ENCODE measurements at places on chromosomes 2 and 18.

- no peak for DNase-seq
Measured at GRCh38 chr2:202723746-202724145, 89.0 kb downstream of the FAM117B start.

DNA sequence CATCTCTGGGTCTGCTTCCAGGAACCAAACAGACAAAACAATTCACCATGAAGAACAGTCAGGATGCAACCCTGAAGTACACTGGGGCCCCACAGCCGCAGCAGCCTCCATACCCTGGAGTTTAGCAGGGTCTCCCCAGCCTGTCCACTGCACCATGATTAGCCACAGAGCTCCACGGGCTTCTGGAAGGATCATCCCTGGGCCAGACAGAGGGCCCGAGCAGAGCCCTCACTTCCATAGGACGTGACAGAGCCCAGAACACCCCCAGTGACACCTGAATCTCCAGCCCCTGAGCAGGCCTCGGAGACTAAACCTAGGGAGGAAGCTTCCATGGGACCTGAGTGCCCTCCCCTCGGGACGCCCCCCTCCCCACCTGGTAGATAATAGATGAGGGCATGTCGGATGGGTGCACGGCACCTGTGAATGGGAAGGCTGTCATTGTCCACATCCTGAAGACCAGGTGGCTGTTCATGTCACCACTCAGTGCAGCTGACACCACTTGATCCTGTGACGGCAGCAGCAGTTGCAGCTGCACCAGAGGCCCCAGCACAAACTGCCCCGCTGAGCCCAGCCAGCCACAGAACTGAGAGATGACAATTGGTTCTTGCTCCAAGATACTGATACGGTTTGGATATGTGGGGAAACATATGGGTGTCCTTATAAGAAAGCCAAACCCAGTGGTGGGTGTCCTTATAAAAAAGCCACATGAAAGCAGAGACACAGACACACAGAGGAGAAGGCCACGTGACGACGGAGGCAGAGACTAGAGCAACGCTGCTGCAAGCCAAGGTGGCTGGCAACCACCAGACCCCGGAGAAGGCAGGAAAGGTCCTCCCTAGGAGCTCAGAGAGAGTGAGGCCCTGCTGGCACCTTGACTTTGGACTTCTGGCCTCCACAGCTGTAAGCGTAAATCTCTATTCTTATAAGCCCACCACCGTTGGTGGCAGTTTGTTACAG is 23.2 kb downstream of the KIF1A start:
- no peak for DNase-seq

- no peak for DNase-seq
Measured at GRCh38 chr2:239339726-239340601, 60.9 kb downstream of the HDAC4 start.

DNA sequence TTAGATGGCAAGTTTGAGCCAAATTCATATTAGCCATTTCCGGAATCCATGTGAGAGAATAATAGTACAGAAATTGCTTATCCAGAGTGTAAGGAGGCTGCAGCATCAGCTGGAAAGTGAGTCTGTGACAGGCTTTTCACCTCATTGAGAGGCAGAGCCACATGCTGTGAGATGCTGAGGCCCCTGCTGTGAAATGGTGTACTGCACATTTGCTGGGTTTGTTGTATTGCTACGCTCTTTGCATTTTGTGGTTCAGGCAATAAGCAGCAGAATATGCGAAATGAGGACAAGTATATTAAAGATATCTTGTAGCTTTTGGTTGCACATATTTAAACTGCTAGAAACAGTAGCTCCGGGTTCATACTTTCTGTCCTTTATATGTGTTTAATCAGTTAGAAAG is 37.0 kb downstream of the NABP1 start:
- peak; percentile 13 for DNase-seq

DNA sequence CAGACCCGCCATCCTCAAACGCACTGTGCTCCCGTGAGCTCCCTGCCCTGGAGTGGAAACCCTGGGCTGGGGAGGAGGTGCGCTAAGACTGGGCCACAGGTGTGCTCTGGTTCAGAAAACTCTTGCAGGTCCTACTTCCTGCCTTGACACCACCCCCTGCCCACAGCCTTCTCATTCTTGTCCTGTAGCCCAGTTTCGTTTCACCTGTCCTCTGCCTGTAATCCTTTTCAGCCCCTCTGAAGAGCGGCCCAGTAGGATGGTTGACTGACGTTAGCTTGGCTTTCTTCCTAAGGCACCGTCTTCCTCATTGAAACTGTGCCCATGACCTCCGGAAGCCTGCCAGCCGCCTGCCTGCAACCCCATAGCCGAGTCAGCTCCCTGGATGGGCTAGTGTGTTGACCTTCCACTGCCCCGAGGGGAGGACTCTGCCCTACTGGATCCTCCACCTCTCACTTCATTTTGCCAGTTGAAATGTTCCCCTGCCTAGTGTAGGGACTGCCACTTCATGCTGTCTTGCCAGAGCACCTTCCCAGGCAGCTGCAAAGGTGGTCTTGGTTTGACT is 116.9 kb downstream of the AGAP1 start:
- DNase-seq, result no peak

DNA sequence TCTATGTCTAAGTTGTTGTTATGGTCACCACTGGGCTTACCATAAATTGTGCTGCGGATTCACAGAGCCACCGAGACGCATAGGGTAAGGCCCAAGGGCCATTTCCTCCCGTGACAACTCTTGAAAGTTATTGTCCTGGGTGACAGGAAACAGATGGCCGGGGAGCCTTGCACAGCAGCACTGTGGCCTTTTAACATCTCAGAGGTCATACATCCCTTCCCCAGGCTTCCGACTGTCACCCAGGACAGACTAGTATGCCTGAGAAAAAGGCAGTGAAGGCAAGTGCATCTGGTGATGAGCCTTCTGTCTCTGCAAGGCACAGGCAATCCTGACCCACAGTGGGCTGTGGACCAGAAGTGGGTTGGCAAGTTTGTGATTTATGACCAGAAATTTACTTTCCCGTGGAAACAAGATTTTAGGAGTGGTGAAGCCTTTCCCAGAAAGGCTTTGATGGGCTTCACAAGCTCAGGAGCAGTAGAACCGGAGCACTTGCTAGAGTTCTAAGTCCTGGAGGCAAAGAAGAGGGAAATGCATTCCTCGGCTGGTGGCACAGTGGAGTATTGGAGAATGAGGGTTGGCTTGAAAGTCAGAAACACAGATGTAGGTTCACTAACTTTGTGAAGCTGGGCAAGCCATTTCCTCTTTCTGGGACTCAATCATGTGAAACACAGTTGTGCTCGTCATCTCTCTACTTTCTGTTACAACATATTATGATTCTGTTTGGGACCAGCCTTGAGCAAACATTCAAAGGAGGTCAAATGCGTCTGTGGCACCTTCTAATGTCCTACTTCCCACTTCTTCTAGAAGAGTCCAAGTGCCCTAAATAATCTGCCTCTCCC is 2.0 kb upstream of the CAPN14 start:
- no peak for DNase-seq

DNA sequence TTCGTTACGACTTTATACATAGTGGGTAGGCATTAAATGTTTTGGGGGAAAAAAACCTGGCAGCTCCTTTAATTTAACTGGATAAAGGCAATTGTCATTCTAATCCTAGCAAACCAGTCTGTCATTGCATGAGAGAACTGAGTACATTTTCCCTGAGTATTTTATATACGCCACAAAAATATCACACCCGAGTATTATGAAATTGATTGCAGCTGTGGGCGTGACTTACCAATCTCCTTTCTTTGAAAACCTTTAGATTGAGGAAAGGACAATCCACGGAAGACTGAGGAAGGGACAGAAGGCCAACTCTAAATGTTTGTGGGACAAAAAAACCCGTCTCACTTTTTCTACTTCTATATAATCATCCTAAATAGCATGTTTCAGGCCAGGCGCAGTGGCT is 9.0 kb downstream of the TM4SF20 start:
- DNase-seq, result no peak

DNA sequence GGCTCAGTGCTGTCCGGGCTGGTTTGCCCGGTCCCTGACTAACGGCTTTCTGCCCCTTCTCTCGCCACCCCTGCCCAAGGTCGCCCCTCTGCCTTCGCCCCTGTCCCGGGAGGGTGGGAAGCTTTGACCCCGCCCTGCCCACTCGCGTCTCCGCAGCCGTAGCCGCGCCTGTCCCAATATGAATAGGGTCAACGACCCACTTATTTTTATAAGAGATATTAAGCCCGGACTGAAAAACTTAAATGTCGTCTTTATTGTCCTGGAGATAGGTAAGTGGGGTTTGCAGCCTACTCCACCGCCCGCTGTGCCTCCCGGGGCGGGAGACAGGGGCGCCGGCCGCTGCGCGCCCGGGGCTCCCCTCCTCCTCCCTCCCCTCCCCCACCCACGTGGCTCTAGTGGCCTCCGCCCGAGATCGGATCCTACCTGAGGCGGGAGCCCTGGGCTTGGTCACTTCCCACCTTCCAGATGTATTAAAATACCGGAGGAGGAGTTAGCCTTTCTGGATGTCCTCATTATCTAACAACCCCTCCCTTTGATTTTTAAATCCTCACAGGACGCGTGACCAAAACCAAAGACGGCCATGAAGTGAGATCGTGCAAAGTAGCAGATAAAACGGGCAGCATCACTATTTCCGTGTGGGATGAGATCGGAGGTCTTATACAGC is 633 bp downstream of the NABP1 start:
- DNase-seq, result peak; percentile 30

DNA sequence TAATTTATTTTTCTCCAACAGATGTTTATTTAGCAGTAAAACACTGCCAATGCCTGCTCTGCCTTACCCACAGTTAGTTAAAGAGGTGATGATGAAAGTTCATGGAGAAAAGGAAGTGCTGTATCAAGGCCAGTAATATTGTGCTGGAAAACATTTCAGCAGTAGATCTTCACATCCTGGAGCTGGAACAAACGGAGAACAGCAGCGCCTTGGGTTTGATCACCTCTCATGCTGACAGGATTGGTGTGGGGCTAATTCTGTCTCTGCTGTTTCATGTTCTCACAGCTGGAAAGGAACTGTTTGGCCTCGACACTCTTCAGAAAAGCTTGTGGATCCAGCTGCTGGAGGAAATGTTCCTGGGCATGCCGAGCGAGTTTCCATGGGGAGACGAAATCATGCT is 61.5 kb upstream of the RPE start:
- DNase-seq, result no peak

- no peak for DNase-seq
Measured at GRCh38 chr2:8239531-8240088, 442.2 kb upstream of the ID2 start.

DNA sequence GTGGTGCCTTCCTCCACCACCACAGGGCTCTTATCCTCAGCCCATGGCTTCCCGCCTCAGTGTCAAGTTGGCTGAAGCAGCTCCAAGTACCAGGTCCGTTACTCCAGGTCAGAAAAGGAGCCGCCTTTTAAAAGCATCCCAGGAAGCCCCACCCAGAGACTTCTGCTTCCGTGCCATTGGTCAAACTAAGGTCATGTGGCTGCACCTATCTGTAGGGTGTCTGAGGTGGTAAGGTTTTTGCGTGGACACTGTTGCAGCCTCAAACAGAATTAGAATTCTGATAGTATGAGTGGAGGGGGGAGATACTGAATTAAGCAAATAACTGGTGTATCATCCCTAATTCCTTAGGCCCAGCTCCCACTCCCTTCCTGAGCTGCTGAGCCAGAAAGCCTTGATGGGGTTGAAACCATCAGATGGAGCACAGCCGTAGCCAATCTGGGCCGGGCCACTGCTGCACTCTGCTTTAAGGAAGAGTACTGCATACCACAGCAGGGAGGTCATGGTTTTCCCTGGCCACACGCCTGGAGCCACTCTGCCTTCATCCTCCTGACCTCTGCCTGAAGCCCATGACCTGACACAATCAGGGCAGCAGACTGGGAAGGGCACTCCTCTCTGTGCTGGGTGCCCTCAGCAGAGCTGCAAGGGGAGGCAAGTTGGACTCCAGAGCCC is 8.4 kb downstream of the TMEM247 start:
- DNase-seq, result no peak

DNA sequence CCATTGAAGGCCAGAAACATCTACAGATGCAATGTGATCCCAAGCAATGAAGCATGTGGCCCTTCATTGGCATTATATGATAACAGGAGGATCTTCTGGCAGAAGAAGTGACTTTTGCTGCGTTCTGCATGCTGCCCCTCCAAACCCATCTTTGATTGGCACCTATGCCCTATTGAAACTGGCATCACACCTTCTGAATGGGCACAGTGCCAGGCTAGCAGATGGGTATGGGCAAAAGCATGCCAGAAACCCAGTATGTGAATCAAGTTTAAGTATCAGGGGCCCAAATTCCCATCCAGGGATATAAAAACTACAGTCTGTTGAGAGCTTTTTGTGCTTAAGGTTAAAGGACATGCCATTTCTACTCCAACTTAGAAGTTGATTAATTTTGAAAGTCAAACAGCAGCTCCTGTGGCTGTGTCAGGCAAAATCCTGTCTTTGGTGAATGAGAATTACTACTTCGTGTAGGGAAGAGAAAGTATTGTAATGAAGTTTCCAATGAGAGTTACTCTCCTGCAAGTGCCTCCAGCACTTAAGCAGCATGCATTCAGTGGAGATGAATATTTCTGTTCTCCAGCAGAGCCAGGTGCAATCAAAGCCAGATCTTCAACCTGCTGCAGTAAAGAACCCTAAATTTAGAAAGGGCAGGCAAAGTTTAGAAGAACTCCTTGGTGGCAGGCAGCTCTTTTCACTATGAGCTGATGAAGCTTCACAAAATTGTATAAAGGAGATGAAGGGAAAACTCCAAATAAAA is 8.6 kb downstream of the VRK2 start:
- peak; percentile 12 for DNase-seq

- no peak for DNase-seq
Measured at GRCh38 chr2:217367464-217367863, 507.6 kb upstream of the TNP1 start.

DNA sequence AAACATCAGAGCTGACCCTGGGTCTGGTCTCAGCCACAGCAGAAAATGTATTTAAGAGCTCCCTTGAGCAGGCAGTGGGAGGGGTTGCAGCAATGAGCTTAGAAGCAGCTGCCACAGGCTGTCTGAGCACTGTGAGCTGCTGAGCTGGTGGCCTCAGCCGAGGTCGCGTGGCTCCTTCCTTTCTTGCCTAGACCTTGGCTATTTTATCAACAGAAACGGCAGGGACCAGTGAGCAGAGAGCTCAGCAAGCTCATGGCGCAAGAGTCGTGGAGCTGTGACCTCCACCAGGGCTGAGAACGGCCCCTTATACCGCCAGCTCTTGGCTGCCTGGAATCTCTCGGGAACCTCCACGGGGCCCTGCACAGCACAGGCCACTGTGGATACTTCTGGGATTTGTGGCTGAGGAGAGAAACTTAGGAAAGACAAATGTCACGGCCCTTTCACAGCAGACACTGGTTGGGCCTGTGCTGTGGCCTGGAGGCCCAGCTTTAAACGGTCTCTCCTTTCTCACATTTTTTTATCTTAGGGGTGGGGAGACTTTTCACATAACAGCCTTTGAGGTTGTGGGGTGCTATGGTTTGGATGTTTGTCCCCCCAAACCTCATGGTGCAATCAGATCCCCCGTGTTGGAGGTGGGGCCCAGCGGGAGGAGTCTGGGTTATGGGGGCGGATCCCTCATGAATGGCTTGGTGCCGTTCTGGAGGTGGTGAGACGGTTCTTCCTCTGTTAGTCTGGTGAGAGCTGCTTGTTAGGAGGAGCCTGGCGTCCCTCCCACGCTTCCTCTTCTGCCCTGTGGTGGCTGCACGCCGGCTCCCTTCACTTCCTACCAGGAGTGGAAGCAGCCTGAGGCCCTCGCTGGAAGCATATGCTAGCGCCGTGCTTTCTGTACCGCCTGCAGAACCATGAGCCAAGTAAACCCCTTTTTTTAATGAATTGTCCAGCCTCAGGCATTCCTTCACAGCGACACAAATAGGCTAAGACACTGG is 1.7 kb downstream of the ALLC start:
- DNase-seq, result peak; percentile 83

GRCh38 chr2:95060446-95061118 is 35.1 kb downstream of the MAL start:
- DNase-seq, result no peak
